ENCODE measurements at places on chromosomes 6 and 20.

- no peak for DNase-seq
These were observed 360.4 kb downstream of the ESR1 start for GRCh38 chr6:152167641-152168603.

DNA sequence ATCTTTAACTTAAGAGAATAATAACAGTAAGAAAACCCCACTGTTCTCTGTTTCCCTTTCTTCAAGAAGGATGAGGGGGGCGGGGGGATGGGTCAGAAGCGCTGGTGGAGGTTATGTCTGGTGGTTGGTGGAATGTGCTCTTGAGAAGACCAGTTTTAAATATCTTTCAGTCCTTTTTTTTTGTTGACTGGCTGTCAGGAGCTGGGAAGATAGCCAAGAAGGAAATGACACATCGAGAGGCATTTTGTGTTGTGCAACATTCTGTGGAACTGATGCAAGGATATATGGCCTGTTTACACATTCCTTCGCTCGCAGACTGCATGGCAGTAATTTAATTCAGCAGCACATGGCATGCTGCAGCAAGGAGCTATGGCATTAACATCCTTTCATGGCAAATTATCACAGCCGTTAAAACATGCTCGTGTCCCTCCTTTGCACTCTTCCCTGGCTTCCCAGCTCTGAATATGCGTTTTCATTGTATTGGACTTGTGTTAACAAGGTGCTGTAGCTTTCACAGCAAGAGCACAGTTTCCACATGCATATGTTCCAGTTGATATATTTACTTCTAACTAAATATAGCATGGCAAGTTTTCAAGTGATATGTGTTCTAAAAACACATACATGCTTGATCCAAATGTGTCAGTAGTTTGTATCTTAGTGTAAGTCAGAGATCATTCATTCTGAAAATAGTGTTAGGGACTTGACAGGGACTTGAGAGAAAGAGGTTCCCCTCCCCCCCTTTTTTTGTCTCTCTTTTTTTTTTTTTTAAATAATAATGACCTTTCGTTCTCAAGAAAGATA is 68.2 kb upstream of the SUPT3H start:
- DNase-seq: peak; percentile 71

DNA sequence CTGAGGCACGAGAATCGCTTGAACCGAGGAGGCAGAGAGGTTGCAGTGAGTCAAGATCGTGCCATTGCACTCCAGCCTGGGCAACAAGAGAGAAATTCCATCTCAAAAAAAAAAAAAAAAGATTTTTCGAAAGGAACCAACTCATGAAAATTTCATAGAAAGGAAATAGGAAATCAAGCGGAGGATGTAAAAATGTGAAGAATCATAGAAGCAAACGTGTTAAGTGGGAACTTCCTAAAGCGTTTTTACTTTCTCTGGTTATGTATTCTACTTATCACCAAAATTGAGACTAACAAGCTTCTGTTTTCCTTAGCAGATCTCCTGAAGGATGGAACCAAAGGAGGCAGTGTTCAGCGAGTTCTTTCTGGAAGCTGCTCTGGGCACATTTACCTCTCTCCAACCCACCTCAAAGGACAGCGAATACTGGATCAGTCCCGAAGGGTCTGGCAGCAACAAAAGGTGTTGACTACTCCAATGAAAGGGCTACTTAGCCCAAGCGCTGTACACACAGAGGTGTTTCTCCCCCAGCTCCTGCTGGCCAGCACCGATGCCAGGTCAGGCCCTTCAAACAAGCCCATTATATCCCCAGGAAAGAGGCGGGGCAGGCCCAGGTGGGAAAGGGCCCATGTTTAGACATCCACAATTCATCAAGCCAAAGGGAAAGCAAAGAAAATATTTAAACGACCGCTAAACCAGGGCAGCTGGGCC is 327.5 kb upstream of the JARID2 start:
- DNase-seq: peak; percentile 48

- peak; percentile 82 for DNase-seq
These were observed 178.3 kb downstream of the THBS2 start for GRCh38 chr6:169075211-169075914.

GRCh38 chr6:70164556-70164955 is 138.3 kb downstream of the COL9A1 start:
- no peak for DNase-seq

- no peak for DNase-seq
These were observed 22.6 kb downstream of the SNX9 start for GRCh38 chr6:157845493-157846259.

GRCh38 chr6:31557443-31558317 is 10.3 kb downstream of the NFKBIL1 start:
- no peak for DNase-seq

DNA sequence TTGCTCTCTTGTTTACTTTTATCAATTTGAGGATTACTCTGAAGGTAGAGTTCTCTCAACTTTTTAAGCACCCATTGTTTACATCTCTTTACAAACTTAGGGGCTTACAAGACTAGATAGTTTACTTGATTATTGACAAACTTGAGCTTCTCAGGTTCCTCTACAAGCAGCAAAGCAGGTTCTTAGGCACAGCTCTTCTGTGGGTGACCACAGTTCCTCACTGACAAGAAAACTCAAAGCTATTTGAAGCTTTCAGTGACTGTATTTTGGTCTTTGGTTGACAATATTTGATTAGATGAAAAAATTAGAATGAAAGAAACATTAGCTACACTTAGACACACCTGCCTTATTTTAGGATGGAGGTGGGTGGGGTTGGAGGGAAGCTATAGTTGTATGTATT is 327.3 kb upstream of the RUNX2 start:
- no peak for DNase-seq

DNA sequence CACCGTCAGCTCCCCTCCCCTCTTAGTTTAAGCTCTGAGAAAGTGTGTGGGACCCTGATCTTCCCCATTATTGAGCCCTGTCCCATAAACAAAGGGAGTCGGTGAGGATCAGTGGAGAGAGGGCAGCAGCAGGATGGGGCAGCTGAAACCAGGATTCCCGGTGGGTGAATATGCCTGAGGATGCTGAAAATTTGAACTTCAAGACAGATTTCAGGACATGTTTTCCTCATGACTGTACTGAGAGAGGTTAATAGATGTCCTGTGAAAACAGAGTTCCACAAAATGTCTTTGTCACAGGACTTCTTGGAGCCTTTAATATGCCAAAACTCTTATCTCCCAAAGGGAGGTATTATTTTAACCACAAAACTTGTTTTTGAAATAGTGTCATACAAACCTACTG is 53.5 kb upstream of the SLC22A16 start:
- no peak for DNase-seq

GRCh38 chr20:39986173-39986904 is 702.7 kb downstream of the MAFB start:
- peak; percentile 43 for DNase-seq

DNA sequence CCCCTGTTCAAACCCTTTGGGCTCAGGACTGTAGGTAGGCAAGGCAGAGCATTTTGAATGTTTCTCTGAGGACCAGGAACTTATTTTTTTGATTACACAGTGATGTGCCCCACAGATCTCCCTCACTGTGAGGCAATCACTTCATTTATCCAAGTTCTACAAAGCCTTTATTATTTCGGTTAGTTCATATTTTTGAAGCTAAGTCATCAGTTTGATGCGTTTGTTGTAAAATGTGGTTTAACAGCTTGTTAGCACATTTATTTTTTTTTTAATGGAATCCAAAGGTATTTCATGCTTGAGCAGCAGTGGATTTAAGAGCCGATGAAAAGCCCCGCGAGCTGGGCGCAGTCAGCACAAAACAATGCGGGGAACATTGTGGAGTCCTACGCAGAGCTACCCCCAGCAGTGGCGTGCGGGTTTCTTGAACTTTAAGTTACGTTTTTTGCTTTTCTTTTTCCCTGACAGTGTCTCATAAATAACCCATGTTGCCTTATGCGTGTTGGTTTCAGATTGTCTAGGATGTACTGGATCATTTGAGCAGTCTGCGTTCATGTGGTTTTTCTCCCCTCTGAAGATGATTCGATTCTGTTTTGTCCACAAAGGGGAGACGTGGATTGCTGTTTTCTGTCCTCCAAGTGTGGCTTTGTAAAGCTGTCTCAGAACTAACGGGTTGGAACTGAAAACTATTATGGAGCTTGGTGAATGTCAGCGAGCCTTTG is 233.6 kb upstream of the BMP2 start:
- peak; percentile 33 for DNase-seq

- DNase-seq: no peak
These were observed 321.2 kb upstream of the ADGRB3 start for GRCh38 chr6:68313911-68314310.

GRCh38 chr6:98640366-98640765 is 194.0 kb upstream of the POU3F2 start:
- no peak for DNase-seq

DNA sequence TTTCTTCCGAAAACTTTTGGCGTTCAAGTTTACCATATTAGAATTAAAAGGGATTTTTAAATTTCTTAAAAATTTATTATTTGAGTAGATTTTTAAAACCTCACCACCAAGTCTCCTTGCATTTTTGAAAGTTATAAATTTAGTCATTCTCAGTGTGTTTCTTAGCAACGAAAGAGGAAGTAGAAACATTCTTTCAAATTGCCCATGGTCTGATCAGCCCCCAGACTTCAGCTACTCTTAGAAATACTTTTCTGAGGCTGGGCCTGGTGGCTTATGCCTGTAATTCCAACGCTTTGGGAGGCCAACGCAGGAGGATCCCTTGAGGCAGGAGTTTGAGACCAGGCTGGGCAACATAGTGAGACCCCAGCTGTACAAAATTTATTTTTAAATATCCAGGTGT is 15.1 kb upstream of the RTF2 start:
- DNase-seq: no peak

- peak; percentile 57 for DNase-seq
These were observed 742.0 kb upstream of the POU3F2 start for GRCh38 chr6:98092331-98092730.

GRCh38 chr20:40991181-40991889 is 37.3 kb upstream of the TOP1 start:
- no peak for DNase-seq

Data from left hindlimb (tissue), 1 donor.